ENCODE measurements at places on chromosomes 5 and 9.
A peak's percentile ranks its signal among the peaks of the same experiment; 100 is the strongest.

- peak; percentile 71 for DNase-seq
These were observed 802 bp downstream of the ITGA2 start for GRCh38 chr5:52989781-52990527.

- DNase-seq, result no peak
These were observed 259.2 kb downstream of the ARRDC3 start for GRCh38 chr5:91123901-91124300.

DNA sequence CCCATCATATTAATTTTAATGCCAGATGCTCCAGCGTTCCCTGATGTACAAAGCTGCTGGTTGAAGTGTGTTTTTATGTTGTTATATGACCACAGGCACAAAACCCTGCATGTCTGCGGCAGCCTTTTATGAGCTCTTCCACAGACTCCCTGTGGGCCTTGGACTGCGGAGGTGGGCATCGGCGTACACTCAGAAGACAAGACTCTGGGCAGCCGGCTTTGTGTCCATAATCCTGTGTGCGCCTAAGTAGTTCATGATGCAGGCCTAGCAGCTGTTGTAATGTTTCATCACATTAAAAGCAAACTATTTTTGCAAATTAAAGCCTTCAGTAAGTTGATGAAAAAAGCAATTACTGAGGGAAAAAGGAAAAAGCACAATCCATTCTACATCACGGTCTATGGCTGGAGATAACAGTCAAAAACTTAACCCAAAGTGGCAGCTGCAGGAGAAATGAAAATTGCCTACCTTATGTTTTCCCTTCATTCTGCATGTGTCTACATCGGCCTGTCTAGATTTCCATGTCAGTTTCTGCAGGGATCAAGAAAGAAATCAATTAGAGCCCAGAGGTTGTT is 78.8 kb downstream of the SEMA6A start:
- no peak for DNase-seq

DNA sequence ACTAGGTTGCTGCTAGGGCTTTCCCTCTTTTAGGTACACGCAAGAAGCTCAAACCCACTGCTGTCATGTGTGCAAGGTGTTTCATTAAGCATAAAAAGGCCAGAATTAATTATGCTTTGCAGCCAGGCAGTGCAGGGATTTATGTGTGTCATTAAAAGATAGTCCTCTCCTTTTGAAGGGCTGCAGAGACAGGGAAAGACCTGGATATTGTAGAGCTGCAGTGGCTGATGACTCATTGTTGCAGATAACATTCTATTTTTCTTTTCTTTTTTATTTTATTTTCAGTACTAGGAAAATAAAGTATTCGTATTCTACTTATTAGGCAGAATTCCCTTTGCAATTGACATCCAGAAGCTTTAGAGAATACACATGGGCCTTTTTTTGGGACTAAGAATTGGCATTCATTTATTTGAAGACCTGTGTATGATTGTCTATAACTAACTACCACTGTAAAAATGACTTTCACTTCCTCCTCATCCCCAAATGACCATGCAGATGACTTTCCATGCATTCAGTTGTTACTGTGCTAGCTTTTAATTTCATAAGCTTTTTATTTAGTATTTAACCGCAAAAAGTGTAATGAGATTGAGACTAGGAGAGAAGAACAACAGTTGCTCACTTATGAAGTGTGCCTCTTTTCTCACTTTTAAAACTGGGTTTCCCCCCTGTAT is 113.0 kb downstream of the PAM start:
- DNase-seq, result no peak

DNA sequence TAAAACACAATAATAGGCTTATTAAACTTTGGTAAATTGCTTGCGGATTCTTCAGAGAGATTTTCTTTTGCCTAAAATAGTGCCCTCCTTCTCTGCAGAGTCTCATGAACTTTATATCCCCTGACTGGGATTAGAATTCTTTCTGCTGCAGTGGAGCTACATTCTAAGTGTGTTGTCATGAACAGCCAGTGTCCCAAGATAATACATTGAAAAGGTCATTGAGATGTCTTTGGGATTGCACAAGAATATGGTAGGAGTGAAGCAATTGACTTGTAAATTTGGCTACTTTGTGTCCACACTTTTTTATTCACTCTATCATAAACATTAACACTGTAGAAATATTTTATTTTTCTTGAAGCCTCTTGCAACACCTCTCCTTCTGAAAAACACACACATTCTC is 604.5 kb downstream of the GABRG2 start:
- no peak for DNase-seq

DNA sequence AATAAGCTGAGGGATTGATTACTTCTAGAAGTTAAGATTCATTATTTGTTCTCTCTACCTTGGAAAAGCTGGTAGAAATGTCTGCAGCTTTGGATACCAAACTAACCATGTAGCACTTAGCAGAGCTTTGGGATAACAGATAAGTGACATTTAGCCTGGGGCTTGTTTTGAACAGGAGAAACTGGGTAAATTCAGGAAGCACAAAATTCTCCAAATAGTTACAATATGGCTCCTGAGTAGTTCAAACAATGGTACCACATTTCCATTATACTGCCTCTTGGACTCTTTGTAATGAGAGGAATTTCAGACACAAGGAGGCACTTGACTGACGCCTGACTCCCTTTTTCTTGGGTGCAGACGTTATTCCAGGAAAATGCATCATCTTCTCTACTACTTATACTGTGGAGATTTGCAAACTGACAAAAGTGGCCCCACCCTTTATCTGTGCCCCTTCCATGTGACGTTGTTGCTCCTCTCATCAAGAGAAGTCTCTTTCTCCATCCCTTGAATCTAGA is 22.5 kb downstream of the PRUNE2 start:
- no peak for DNase-seq

- DNase-seq, result peak; percentile 46
These were observed 19.3 kb upstream of the SMIM32 start for GRCh38 chr5:136212252-136212721.
